ENCODE measurements at places on chromosomes 2 and 18.
A peak's percentile ranks its signal among the peaks of the same experiment; 100 is the strongest.

DNA sequence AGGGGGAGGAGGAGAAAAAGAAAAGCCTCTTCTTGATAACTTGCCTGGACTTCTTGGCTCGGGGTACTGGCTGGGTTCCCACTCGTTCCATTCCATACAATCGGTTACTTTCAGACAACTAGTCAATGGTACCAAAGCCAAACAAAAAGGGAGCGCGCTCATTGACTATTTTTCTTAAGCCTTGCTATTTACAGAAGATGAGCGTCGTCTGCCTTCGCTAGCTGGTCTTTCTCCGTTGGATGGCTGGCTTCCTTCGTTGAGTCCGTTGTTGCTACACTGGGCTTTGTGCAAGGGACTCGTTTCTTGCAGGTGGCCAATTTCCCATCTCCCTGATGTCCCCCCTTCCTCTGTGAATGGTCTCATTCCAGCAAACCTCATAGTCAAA, 260.4 kb downstream of the ZNF516 start:
- DNase-seq = no peak

DNA sequence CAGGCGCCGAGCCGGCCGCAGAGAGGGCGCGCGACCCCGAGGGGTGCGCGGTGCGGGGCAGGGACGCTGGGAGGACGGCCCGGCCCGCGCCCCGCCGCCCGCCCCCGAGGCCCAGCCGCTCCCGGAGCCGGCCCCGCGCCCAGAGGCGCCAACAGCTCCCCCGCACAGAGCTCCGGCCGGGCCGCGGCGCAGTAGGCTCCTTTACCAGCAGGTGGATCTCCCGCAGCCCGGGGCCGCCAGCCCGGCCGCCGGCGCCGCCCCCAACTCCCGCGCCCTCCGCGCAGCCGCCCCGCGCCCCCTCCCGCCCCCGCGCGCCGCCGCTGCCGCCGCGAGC, 258 bp downstream of the MGAT4A start:
- peak; percentile 53 for DNase-seq

DNA sequence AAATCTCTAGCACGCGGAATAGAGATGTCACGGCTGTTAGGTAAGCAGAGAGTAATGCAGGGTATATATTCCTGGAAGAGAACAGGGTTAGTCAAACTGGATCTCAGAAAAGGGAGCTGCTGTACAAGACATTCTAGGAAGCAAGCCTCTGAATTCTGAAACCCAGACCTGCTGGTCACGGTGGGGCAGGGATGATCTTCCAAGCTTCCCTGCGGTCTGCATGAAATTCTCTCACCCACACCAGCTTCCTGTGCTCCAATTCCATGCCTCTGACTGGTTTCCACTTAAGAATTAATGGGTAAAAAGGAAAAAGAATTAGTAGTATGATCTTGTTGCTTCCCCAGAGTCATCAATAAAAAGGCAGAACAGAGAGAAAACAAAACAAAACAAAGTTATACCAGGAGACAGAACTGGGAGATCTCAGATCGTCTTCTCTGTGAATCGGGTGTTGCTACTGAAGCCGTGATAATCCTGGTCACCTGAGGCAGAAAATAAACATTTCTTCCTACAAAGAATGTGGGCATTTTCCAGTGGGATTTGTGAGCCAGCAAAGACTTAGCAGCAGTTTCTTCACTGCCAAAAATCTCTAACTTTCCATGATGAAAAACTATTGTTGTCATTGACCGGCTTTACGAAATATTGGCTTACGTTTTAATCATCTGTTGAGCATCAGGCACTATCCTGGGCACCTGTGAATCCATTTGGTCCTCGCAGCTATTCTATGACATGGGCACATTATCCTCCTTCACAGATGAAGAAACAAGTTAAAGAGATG, 5.3 kb upstream of the CYP27C1 start:
- DNase-seq = no peak

- DNase-seq = no peak
These were observed 42.9 kb upstream of the LPIN2 start for GRCh38 chr18:3055816-3056215.

- DNase-seq = no peak
These were observed 494.8 kb upstream of the KLHL29 start for GRCh38 chr2:22890132-22890531.

DNA sequence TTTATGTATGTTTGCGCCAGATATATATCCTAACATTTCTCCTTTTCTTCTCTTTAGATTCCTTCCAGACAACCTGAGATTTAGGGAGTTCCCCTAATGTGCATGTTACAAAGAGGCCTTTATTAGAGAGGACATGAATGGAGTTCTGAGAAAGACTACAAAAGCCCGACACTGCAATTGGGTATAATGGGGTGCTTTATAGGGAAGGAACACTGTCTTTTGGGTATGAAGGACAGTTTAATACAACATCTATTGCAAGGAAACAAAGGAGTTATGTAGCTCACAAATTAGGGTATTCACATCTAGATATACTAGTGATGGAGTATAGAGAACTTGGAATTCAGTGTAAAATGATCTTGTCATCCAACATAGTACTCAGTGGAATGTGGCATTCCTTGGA, 383.8 kb downstream of the FIGN start:
- no peak for DNase-seq

- DNase-seq = no peak
These were observed 14.0 kb downstream of the EPB41L5 start for GRCh38 chr2:120026890-120027289.

GRCh38 chr2:102975996-102976975, 214.5 kb downstream of the TMEM182 start:
- DNase-seq = no peak

All from stimulated activated CD4-positive, alpha-beta T cell treated with anti-CD3 and anti-CD28 coated beads, TNF-alpha, amount 100 ng/mL, for 48 hours (primary cell).